RCC 7860 (cell line): ENCODE measurements at places on chromosomes 2 and 18.

- no peak for DNase-seq
These were observed 473.3 kb upstream of the HS6ST1 start for GRCh38 chr2:128791985-128792320.

DNA sequence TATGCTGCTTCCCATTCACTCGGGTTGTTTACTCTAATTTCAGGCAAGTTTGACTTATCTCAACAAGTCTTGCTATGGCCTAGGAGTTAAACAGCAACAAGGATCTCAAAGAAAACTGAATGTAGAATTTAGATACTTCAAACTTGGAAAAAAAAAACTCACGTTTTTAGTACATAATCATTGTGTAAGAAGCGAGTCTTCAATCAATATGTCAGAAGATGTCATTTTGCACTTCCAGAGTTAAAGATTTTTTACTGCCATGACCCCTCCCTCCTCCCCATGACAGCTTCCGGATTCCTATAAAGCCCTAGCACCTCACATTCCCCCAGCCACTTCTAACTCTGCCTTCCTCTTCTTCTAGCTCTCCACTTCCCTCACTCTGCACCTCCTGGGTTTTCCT, 133.4 kb downstream of the SS18 start:
- DNase-seq = no peak

- DNase-seq = peak; percentile 89
These were observed 1.9 kb upstream of the ESPNL start for GRCh38 chr2:238097988-238098871.

DNA sequence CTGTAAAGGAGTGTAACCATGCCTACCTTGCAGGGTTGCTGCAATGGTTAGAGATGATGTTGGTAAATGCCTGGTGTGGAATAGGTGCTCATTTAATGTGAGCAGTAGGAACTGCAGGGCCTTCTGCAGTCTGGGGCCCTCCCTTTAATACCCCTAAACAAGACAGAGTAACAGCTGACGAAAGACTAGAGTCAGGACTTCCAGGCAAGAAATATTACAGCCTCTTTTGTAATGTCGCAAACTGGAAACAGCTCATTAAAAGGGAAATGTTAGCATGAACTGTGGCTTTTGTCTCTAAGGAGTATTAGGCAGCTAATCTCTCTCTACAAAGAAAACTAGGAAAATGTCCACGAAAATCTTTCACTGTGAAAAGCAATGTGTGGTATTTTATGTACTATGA, 26.0 kb downstream of the MARCO start:
- DNase-seq = no peak

DNA sequence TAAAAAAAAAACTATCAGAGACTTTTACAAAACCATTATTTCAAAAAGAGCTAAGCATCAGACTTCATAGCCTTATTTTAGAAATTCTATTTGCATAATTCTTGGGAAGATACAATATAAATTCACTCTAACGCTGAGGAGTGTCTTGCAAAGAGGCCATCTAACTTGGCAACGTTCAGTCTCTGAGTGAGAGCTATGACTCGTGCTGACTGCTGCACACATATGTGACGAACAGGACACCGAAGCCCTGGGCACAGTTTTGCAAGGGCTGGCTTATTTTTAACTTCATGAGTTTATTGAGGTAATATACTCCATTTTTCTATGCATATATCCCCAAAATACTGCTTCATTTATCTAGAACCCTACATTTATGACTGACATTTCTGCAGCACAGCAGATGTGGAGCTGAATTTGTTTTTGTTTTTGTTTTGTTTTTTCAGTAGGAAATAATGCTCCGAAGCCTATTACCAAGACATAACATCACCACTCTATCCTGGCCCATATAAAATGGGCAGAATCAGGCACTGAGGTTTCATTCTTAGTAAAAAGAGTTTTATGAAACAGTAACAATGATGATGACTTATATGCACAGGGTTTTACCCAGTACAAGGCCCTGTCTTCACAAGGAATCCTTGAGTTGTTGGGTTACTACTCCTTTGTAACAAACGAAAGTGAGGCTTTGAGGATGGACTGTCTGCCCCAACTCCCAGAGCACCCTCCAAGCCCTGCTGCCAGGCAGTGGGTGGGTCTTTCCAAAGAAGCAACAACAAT, 68.3 kb downstream of the CRACDL start:
- DNase-seq = no peak

- DNase-seq = no peak
These were observed 47.8 kb downstream of the PRELID3A start for GRCh38 chr18:12455496-12455895.

DNA sequence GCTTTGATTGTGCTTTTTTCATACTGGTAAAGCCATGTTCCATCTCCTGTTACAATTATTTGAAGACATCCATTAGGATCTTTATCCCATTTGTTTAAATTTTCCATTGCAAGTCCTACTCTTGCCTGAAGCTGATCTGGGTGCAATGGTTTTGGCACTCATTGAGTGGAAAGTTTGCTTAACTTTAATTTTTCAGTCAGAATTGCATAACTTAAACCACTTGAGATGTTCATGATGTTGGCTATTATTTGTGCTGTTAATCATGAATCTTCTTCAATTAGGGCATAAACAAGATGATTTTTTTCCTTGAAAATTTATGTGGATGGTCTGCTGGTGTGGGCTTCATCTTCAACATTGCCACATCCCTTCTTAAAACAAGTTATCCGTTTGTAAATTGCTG, 180.1 kb downstream of the ST6GAL2 start:
- DNase-seq = no peak

- DNase-seq = peak; percentile 9
These were observed 48.7 kb downstream of the TRIP12 start for GRCh38 chr2:229873123-229873581.

DNA sequence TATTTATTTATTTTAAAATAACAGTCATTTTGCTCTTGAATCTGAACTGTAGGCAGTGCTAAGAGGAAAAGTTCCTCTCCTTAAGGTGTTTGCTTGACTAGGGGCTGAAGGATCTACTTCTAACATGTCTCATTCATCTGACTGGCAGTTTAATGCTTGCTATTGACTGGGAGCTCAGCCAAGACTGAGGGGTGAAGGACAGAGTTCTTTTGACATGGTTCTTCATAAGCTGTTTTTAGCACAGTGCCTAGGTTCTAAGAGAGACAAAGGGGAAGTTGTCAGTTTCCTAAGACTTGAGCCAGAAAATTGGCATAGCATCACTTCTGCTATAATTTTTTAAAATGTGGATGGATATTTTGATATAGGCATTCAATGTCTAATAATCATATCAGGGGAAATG, 73.0 kb downstream of the COMMD1 start:
- no peak for DNase-seq

DNA sequence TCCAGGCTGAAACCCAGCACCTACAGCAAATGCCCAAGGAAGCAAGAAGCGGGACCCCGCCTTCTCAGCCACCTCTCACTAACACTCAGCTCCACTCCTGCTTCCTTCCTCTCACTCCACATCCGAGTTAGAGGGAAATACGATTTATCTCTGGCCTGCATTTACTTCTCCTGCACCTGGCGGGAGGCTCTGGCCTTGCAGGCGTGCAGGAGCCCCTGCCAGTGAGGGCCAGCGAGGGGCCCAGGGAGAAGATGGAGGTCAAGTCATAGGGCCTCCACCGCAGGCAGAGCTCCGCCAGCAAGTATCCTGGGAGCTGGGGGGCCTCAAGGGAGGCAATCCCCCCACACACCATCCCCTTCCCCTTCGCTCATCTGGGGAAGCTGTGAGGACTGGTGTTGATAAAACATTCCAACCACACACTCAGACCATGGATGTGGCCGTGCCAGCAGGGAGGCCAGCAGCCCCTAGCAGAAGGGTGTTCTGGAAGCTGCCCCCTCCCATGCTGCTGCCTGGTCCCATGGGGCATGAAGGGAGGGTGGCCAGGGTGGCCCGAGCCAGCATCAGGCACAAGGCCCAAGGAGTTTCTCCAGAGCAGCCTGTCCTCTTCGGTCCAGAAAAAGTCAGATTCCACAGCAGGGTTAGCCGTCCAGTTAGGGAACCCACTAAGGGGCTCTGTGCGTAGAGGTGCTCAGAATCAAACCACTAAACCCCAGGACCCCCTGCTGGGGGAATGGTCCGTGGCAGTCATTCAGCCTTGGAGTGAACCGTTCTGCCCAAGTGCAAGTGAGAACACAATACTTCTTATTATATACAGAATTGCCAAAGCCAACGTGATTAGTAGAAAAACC, 91.2 kb downstream of the HDAC4 start:
- DNase-seq = no peak

DNA sequence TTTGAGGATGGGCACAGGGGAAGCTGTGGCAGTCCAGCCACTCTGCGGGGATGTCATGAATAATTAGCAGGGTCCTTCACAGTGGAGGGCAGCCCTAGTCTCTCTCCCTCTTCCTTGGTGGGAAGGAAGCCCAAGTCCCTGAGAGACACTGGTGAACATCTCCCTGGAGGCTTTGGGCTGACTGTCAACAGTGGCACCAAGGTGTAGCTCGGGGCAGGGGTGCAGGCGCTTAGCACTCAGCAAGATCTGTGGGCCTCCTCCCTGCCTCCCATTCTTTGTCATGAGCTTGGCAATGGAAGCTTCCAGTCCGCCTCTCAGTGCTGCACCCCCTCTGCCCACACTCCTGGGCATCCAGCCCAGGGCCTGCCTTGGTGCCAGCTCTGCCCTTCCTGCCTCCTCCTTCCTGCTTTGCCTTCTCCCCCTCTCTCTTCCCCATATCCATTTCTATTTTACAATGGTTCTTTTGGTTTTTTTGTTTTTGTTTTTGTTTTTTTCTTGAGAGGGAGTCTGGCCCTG, 59.4 kb downstream of the STEAP3 start:
- no peak for DNase-seq

GRCh38 chr18:9612215-9612830, 2.0 kb downstream of the PPP4R1 start:
- DNase-seq = peak; percentile 56

DNA sequence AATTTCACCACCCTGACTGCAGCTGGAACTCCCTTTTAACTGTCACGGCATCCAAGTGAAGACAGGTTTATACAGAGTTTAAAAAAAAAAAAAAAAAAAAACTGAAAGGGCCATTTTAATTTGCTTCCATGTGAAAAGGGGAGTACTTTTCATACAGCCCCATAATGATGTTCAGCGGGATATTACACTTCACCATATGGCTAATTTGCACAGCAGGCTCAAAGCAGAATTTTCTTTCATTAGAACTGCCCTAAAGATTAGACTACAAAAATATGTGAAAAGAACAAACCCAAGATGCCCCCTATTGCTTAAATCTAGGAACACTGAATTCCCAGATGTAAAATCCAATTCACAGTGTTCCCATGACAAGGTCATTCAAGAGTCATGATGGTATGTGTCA, 301.8 kb downstream of the EXOC6B start:
- DNase-seq = no peak

DNA sequence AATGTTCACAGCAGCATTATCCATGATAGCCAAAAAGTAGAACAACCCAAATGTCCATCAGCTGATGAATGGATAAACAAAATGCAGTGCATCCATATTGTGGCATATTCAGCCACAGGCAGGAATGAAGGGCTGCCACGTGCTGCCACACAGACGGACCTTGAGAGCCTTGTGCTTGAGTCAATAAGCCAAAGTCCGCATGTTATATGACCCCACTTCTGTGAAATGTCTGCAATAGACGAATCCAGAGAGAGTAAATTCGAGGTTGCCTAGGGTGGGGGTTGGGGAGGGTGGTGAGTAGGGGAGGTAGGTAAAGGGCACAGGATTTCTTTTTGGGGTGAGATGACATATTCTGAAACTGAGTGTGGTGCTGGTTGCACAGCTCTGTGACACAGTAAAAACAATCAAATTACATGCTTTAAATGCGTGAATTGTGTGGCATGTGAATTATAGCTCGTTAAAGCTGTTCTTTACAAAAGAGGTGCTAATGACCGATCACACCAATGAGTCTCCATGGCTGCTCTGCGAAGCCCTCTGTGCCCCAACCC, 38.9 kb upstream of the LDLRAD4 start:
- DNase-seq = no peak

GRCh38 chr2:176098366-176099158, 1.0 kb upstream of the HOXD12 start:
- DNase-seq = no peak

DNA sequence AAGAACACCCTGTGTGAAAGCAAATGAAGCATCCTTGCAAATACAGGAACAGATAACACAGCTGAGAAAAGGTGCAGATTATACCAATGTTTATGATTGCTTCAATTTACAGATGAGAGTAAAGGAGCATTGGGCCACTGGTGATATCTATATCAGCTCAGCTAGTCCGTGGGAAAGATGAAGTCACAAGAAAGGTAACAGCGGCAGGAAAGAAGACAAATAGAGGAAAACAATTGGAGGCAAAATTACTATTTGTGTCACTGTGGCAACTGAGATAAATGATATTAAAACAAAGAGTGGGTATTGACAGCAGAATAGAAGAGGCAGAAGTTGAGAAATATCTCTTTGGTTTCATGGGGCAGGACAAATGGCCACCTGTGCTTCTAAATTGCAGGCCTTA, 121.2 kb upstream of the CAVIN2 start:
- no peak for DNase-seq

GRCh38 chr2:185374878-185375277, 363.7 kb upstream of the FSIP2 start:
- DNase-seq = no peak

DNA sequence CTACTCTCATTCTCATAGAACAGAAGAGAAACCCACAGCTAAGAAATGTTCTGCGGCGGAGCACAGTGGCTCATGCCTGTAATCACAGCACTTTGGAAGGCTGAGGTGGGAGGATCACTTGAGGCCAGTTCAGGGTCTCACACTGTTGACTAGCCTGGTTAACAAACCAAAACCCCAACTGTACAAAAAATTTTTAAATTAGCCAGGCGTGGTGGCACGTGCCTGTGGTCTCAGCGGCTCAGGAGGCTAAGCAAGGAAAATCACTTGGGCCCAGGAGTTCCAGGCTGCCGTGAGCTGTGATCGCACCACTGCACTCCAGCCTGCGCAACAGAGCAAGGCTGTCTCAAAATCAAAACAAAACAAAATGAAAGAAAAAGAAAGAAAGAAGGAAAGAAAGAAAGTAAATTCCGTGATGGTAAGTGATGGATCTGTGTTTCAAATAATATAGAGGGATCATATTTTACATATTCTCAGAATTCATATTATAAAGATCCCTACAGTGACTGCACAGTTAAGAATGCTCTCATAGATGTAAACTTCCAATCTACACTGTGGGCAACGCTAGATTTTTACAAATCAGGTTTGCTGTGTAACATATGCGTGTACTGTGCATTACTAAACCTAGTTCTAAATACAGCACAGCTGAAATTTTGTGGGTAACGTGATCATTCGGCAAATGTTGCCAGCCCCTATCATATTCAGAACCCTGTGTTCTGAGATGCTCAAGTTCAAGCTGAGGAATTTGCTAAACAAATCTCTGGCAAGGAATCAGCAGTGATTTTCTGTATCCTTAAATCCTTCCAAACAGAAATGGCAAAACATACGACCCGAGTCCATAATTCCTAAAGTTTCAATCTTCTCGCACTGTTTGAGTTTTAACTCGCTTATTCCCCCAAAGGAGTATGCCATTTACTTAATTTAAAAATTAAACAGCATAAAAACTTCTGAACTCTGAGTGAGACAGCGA, 1.2 kb upstream of the RAB12 start:
- DNase-seq = no peak

DNA sequence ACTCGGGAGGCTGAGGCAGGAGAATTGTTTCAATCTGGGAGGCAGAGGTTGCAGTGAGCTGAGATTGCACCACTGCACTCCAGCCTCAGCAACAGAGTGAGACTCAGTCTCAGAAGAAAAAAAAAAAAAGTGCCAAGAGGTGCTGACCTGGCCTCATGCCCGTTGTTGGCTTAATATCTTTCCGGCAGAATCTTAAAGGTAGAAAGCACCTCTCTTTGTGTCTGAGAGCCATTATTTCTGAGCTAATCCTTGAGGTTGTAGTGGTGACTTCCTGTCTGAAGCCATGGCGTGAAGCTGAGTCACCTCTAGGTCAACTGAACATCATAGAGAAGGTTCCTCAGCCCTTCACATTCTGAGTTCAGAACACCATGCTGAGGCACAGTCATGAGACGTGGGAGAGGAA, 60.4 kb downstream of the WDSUB1 start:
- peak; percentile 89 for DNase-seq
